ENCODE measurements at places on chromosomes 7 and 10.

DNA sequence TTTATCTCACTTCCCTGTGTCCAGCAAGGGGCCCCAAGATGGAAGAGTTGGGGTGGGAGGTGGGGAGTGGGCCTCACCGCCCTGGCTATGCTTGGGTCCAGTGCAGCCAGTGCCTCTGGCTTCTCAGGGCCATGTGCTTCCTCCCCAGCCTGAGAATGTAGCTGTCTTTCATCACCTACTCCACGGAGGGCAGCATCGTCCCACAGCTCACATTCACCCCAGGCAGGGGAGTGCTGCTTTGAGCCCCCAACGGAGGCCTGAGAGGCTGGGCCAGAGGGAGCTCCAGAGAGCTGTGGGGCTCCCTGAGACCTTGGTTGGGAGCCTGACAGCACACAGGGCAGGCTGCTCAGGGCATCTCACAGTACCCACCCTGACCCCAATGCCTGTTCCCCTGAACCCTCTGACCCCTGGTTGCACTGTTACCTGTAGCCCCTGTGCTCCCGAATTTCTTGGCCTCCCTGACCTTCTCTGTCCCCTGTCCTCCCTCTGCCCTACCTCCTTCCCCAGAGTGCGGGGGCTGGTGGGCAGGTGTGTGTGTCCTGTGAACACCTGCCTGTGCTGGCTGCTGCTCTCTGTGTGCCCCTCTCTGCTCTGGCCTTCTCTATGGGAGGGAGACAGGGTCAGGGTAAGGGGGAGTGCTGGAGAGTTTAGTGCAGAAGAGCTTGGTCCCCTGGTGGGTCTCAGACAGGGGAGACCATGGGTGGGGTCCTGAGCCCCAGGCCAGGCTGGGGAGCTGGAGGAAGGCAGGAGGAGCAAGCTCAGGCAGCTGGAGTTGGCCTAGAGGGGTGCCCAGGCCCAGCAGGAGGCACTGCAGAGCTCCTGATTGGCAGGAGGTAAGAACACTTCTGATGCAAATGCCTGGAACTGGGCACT lies 19.6 kb upstream of the ZNF488 start:
- DNase-seq = no peak

GRCh38 chr7:25134358-25135010 lies 9.4 kb upstream of the CYCS start:
- no peak for DNase-seq

DNA sequence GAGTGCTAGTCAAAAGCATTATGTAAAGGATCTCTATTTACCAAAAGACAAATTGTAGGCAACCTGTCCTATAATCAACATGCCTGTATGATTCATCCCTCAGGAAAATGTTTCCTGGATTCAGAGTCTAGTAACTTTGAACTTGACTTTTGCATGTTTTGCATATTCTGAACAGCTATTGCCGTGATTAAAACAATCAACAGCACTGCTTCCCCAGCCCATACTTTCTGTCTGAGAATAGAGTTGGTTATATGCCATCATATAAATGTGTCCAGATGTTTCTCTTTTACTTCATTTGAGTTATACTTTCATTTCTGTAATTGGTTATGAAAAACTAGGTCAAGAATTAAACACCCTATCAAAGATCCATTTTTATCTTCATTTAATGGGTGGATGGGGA lies 83.5 kb downstream of the ZMYND11 start:
- DNase-seq = no peak

DNA sequence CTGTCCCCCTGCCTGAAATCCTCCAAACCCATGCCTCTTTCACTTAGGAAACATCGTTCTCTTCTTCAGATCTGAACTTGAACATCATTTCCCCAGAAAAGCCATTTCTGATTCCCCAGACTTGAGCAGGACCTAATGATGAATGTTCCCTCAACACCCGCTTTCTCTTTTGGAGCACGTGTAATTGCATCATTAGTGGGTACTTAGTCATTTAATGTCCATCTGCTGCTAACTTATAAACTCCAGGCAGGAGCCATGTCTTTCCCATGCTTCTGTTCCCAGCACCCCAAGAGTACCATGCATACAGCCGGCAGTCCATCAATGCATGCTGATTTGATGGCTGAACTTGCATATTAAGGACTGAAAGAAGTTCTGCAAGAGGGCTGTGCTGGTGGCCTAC lies 36.5 kb upstream of the ECHDC3 start:
- DNase-seq = no peak

DNA sequence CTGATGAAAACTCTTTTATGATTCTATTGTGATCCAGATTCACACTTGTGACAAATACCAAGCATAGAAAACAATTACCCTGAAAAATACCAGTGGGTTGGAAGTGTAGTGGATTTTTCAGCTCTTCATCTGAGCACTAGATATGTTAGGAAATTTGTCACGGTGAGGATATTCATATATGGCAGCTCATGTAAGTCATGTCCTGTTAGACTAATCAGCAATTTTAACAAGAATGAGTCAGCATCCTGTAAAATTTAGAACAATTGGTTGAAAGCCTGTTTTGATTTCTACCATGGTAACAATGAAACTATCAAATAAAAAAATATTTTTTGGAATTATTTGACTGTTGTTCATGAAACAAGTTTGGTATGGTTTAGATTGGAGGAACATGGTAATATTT lies 334.3 kb downstream of the CACNA2D1 start:
- no peak for DNase-seq

DNA sequence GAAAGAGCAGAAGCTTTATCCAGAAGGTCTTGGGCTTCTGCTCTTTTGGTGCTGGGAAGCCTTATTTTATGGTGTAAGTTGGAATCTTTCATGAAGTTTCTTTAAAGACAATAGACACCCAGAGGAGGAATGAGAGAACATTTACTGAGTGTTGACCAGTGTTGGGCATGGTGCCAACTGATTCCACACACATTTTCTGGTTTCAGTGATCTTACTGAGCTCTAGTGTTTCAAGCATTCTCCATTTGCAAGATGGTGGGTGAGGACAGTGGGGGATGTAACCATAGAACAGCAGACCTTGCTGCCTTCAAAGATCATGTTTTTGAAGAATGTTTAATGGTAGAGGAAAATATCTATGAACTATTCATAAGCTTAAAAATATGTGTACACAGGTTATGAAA lies 114.6 kb downstream of the LRMDA start:
- no peak for DNase-seq

- DNase-seq = peak; percentile 51
These were observed at the start of gene STAMBPL1 for GRCh38 chr10:88879534-88880281. TSS of gene STAMBPL1 (plus strand) at chr10:88880245. CDS start at chr10:88901709, 21,464 bp downstream.

DNA sequence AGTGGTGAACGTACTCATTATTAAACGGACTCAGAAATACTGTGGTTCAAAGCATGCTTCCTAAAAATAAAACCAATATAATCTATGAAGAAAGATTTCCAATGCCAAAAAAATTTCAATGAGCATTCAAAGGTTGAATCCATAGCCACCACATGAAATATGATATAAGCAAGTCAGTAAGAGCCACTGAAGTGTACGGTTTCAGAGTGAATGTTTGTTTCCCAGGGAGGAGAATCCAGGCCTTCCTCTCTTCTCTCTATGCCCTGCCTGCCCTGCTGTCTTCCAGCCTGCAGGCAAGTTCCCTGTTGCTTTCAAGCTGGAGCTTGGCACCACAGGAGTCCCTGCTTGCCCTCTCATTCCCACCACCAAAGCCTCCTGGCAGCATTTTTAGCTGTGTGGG lies 1171.6 kb upstream of the C7orf33 start:
- DNase-seq = no peak

DNA sequence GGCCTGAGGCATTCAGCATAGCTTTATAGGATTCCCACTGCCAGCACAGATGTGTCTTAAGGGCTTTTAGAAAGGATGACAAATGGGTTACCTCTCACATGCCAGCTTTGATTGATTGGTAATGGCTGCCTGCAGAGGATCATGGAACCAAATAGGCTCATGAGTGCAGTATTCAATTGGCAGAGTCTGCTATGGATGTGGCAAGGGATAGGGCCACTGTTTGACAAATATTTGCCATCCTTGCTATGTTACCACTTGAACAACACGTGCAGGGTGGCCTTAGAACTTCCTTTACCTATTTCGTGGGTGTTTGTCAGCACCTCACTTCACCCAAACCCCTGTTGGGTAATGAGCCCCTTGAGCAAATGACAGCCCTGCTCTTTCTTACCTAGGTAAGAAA lies 139.2 kb downstream of the C10orf105 start:
- DNase-seq = no peak

GRCh38 chr10:113103131-113103840 lies 153.2 kb downstream of the TCF7L2 start:
- no peak for DNase-seq

DNA sequence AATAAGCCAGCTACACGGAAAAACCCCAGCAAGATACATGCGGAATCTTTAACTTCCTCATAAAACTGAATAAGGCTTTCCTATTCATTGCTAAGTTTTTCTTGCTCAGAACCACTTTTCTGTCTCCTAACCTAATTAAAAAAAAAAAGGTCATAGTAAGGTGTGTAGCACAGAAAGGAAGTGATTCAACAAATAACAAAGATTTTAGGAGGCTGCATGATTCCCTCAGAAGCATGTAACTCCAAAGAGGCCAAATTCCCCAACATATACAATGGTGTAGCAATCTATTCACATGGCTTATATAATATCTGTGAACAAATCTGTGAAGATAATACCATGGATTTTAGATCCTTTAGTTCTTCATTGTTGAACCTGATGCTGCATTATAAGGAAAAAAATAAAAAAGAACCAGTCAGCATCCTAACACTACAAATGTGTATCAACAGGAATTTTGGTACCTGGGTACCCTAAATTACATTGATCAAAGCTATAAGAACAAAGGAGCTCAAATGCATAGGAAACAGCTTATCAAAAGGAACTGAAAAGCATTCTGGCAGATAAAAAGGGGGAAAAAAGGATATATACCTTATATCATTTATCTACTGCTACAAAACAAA lies 63.8 kb downstream of the IMMP2L start:
- no peak for DNase-seq

GRCh38 chr10:101393378-101393777 lies 39.4 kb downstream of the BTRC start:
- no peak for DNase-seq

GRCh38 chr7:118250860-118251494 lies 26.5 kb downstream of the ANKRD7 start:
- DNase-seq = no peak

DNA sequence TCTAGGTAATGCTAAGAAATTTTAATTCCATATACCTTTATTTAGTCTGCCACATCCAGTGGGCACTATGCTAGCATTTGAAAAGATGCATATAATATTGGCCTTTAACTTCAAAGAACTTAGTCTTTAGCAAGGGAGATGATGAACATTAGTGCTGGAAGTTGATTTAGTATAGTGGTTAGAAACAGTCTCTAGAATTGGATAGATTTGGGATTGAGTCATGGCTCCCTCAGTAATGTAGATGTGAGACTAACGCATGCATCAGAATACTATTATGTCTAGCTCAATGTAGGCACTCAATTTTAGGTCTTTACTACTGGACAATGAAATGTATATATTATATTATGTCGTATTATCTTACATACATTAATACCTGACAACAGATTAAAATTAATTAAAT lies 5.8 kb downstream of the DKK1 start:
- DNase-seq = no peak

- peak; percentile 31 for DNase-seq
These were observed 5.0 kb downstream of the ZYX start for GRCh38 chr7:143385891-143386781.

DNA sequence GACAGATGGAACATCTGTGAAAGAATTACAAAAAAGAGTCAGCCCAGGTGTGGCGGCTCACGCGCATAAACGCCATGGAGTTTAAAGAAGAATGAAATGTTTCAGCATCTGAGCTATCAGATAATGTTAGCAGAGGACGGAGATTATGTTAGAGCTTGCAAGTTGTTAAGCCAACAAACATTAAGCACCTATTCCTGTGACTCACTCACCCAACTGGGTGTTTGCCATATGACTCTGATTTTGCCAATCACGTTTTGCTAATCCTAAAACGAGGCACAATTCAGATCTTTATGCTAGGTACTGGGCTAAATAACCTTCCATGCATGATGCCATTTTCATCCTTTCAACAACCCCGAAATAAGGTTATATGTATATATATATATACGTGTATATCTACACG lies 29.0 kb upstream of the CCNY start:
- DNase-seq = no peak

DNA sequence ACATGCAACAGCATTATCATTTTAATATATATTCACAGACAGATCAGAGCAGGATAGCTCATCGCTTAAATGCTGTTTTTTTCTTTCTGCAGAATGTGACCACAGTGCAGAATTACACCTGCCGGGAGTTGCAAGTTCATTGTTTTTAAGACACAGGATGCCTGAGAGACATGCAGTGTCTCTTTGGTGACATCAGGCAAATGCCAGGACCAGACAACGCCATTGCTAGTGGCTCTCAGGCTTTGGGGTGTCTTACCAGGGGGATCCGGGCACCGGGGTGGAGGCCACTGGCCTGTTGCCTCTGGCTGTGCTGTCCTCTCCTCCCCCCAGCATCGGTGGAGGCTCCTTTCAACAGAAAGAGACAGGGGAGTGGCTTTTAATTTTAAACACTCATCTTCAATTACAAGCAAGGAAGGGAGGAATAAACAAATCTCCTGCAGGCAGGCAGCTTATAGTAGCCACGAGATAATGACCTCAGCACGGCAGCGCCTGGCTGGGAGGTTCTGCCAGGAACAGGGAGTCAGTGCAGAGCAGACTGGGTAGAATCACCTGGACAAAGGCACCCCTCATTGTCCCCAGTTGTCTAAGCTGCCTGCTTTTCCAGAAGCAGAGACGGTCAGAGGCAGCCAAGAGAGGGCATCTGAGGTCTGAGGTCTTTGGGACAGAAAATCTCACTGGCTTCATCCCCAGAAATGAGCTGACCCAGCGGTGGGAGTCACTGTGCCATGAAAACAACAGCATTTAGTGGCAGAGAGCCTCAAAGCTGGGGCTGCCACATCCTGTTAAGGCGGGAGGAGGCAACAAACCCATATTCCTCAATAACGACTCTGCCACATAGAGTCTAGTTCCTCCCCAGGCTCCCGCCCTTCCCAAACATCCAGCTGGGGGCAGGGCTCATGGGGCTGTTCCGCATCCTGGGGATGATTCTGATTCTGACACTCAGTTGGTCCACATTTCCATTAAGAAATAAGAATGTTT lies 148.4 kb downstream of the TCERG1L start:
- no peak for DNase-seq

DNA sequence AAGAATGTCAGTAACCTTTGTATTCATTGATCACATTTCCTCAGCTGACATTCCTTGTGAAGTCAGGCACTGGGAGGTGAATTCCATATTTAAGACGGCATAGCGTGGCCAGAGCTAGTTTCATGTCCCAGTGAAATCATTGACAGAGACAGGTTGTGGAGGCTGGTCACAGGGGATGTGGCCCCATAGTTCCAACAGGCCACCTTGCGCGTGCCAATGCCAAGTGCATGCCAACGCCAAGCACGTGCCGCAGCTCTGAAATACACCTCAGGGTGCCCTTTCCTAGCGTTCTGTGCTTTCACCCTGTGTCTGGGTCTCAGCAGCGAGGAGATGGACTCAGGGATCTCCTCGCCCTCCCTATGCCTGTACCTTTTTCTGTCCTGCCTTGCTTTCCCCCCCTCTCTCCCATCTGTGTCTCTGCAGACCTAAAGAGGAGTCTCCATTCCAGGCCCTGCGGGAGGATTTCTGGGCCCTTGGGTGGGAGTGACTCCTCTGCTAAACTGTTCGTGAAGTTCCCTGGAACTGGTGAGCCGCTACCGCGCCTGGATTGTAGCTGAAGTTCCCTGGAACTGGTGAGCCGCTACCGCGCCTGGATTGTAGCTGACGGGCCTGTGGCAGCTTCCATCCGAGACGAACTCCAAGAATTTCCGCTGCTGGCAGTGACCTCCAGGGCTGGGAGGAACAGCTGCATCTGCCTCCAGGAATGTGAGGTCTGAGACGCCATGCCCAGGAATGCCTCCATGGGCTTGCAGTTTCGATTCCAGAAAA lies 19.7 kb downstream of the AQP1 start:
- no peak for DNase-seq

GRCh38 chr7:143973870-143974416 lies 19.3 kb downstream of the OR2F1 start:
- no peak for DNase-seq

All from T-helper 1 cell (primary cell).